ENCODE measurements at places on chromosomes 1 and 21.
A peak's percentile ranks its signal among the peaks of the same experiment; 100 is the strongest.

DNA sequence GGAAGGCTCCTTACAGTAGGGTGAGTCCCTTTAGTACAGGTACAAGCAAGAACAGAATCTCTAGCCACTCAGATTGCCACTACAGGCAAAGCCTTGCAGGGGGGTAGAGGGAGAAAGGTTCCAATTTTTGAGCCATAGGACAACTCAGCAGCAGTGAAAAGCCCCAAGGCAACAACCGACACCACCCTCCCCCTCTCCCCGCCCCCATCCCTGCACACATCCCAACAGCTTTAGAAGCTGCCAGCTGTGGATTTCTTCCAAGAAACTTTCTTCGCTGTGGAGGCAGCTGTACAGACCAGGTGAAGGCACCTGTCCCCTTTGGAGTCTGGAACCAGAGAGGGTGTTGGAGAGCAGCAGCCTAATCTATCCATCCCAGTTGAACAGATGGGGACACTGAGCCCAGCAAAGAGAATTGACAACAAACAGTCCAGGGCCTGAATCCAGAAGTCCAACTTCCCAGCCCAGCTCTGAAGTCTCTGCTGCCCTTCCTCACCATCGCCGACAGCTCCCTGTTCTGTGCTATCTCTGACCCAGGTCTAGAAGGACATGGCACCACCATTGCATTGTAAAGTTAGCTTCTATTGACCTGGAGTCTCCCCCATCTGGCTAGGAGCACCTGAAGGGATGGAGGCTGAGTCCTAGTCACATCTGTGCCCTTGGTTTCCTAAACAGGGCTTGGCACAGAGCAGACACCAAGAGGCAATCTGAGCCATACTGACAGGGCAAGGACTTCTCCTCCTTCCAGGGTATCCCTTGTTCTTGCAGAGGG lies 2.2 kb downstream of the TENT5B start:
- DNase-seq: no peak

DNA sequence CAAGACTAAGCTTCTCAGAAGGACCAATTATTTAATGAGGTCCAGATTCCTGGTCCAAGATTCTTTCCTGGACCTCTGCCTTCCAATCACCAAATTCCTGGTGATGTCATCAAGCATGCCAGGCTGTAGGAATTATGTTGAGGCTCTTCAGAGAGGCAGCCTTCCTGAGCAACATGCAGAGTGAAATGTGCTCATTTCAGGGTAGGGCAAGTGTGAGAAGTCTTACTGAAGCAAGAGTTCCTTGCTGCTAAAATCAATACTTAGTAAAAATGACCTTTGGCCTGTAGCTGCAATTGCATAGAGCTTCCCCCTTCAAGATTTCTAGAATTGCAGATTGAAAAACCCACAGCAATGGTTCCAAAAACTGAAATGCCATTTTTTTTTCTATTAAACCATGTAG lies 31.7 kb upstream of the BCAR3 start:
- peak; percentile 45 for DNase-seq

DNA sequence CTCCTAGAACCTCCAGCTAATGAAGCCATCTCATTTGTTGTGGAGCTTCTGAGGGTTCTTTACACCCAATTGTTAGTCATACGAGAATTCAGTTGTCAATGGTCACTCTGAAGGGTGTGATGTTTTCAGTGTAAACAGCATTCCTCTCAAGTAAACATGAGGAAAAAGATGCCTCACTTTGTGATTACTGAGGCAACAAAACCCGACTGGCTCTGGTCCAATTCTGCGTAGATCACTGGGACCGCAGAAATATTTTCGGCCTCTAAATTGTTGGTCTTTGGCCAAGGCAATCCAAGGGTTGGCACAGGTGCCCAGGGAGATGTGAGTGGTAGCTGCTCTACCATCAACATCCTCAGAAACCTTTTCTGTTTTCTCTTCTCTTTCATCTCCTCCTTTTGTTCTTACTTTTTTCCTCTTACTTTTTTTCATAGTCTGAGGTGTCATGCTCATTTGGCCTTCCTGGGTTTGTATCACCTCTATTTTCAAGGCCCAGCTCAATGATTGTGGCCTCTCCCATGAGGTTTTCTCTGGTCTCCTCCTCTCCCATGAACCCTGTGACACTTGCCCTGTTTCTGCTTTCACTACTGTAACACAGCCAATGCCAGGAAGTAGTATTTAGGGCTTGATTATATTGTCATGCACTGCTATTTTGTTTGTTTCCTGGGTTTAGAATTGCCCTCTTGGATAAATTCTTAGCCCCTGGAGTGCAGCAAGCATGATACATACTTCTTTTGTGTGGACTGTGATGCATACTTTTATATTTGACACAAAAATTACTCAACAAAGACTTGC lies 221.9 kb downstream of the TNR start:
- DNase-seq: no peak

GRCh38 chr1:164823486-164824279 lies 264.7 kb downstream of the PBX1 start:
- peak; percentile 48 for DNase-seq

GRCh38 chr1:209486861-209487593 lies 96.5 kb upstream of the CAMK1G start:
- DNase-seq: peak; percentile 82

DNA sequence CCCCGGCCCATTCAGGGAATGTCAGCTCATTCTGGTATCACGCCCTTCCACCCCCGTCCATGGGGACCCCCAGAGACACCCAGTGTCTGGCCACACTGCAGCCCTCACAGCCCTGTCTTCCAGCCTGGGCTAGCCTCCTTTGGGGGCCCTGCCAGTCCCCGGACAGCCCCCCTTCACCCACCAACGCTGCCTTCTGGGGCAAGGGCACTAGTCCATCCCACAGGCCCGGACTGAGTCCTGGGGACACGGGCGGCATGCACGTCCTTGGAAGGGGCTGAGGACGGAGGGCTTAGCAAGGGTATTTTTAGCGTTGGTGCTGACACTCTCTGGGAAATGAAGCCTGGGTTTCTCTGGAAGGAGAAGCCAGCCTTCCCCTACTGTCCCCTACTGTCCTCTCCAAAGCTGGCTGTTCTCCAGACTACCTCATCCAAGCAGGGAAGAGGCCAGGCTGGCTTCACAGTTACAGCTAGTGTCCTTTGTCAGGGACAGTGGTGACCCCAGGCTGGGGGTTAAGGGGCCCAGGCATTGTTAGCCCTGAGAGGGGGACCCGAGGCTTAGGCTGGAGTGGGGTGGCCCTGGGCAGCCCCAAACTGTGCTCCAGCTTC lies 39.5 kb downstream of the COQ8A start:
- no peak for DNase-seq

DNA sequence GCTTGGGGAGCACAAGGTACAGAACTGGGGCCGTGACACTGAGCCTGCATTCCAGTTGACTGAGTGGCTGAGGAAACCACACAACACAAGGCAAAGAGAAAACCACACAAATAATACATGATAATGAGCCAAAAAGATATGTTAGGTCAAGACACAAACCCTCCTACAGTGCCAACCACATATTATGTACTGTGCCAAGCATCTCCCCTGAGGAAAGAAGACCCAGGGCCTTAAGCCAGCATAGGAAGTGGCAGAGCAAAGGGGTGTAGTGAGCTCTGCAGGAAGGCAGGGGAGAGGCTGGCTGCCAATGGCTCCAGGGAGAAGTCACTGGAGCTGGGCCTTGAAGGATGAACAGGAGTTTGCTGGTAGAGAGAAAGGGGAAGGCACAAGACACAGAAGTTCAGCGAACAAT lies 28.2 kb downstream of the CTNNBIP1 start:
- DNase-seq: peak; percentile 70

DNA sequence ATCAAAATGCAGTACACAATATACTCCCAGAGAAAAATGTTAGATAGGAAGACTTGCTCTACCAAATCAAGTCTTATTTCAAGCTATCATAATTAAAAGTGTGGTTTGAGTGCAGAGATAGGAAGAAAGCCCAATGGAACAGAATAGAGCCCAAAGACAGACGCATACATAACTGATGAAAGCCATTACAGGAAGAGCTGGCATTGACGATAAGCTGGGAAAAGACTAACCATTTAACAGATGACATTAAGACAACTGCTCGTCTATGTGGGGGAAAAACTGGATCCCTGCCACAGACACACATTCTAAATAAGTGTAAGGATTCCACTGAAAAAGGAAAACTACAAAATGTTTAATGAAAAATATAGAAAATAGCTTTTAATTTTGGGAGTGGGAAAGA lies 85.5 kb downstream of the NGF start:
- no peak for DNase-seq

DNA sequence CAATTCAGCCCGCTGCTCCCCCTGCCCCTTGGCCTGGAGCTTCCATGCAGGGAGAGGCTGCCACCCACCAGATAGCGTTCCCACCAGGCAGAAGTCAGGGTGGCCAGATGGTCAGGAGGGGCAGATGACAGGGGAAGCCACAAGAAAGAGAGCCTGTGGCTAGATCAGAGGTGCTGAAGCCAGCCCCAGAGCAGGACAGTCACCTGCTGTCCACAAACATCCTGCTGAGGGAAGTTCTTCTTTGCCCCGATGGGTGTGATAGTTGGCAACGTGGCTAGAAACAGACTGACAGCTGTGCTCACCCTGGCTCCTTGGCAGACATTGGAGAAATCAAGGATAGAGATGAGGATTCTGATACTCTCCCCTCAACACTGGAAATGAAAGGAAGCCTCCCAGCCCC lies 27.2 kb upstream of the SRP9 start:
- no peak for DNase-seq

DNA sequence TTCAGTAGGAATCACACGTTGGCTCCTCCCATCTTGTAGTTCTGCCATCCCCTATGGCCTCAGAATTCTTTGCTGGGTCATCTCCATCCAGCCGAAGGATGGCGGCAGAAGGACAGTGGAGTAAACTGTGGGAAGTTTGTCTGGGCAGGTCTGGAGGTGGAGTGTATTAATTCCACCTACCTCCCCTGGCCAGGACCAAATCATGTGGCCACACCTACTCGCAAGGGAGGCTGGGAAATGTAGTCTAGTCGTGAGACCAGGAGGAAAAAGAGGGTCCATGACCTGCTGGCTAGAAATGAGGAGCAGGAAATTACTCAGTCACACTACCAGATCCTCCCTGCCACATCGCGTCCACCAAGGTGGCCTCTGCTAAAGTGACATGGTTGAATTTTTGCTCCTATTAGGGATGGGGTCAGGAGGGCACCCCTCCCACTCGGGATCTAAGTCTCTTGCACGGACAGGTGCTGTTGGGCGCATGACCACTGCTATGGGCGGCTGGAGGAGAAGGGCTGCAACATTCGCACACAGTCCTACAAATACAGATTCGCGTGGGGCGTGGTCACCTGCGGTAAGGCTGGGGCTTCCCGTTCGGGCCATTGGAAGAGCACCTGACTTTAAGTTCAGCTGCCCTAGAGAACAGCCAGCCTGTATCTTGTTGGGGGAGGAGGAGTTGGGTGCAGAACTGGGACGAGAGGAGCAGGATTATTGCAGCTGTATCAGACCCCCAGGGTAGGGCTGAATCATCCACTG lies 19.5 kb downstream of the PLA2G5 start:
- no peak for DNase-seq

- DNase-seq: no peak
These were observed 13.7 kb downstream of the SPRTN start for GRCh38 chr1:231351816-231352215.

DNA sequence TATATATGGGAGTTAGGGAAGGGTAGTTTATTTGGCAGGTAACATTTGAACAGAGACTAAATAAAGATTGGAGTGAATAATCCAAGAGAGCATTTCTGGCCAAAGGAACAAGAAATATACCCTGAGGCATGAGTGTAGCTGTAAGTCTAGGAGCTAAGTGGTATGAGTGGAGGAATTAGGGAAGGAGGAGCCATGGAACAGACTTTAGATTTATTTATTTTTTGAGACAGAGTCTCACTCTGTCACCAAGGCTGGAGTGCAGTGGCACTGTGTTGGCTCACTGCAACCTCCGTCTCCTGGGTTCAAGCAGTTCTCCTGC lies 18.4 kb downstream of the CAPZA1 start:
- DNase-seq: no peak

- DNase-seq: peak; percentile 67
These were observed 92.1 kb upstream of the CD53 start for GRCh38 chr1:110780600-110781484.

DNA sequence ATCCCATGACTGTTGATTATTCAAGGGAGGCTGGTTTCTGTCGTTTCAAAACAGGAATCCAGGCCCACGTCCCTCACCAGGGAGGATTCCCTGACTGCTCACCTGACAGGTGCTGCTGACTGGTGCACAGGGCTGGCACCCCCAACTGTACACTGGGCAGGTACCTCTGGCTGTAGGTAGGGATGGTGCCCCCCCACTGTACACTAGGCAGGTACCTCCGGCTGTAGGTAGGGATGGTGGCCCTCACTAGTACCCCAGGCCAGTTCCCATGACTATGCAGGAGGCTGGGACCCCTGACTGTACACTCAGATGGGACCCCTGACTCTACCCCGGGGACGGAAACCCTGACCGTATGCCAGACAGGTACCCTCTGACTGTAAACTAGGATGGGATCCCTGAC lies 33.6 kb upstream of the PDE9A start:
- no peak for DNase-seq

DNA sequence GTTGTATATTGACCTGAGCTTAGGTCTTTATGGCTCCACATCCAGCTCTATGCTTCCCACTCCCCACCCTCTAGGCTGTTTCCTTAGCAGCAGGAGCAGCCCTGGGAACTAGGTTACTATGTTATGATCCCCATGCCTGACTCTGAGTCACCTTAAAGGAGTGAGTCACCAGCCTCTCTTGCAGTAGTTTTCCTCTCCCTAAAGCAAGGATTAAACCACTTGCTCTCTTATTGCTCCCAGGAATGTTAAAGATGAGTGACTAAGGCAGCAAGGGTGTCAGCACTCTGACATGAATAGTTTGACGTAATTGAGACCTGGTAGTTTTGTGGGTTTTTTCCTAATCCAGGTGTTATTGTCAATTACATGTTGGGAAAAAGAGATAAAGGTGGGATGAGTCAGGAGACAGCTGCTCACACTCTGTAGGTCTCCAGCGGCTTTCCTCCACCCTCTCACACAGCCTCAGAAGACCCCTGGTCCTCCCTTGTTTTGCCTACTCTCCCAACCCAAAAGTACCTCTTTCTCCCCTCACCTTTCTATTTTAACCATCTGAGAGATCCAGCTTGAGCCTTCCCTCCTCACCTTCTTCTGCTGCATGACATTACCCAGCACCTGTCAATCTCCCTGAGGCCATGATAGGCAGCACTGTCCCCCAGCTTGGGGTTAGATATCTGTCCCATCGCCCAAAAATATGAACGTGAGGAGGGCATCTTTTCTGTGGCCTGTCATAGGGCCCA lies 369.1 kb upstream of the VAMP3 start:
- peak; percentile 99 for DNase-seq
